ENCODE measurements at places on chromosomes 7 and 10.

GRCh38 chr7:132059141-132059540, 502.7 kb upstream of the PODXL start:
- DNase-seq = no peak

DNA sequence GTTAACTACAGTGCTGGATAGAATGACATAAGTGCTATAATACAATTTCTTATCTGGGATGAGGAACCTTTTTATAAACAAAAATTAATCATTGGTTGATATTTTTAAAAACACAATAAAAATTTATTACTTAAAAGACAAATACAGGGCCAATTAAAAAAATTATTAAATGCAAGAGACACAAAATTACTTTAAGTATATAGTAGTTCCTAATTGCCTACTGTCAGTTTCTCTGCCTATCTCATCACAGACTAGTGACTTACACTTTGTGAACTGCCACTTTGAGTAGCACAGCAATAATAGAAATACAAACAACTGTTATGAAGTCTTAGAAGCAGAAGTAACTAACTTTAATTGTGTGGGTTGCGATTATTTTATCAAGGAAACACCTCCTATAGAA, 8.4 kb downstream of the TES start:
- no peak for DNase-seq

DNA sequence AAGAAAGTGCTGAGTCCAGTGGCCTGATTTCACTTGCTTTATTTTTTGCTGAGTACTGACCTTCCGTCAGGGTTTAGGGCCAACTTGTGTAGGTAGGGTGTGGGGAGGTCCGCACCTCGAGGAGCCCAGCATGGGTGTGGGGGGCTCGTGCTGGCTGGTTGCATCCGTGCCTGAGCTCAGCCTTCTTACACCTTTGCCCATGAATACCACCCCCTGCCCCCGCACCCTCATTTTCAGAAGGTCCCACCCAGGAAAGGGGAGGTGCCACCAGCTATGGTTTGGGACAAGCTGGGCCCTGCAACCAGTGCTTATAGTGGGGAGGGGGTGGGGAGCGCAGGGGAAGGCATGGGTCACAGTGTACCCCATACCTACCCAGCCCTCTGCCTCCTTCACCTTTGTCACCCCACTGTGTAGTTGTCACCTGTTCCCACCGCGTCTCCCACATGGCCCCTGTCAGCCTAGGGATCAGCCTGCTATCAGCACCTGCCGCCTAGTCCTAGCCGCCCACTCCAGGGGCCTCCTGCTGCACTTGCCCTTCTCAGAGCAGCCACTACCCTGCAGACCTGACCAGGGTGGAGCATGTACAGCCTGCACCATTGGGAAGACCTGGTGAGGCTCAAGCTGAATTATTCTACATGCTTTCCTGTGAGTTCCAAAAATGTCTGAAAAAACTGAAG, 146.2 kb upstream of the RET start:
- no peak for DNase-seq

GRCh38 chr10:1449021-1449420, 288.3 kb downstream of the ADARB2 start:
- DNase-seq = no peak

- no peak for DNase-seq
Measured at GRCh38 chr7:142792129-142792528, 21.4 kb downstream of the PRSS2 start.

DNA sequence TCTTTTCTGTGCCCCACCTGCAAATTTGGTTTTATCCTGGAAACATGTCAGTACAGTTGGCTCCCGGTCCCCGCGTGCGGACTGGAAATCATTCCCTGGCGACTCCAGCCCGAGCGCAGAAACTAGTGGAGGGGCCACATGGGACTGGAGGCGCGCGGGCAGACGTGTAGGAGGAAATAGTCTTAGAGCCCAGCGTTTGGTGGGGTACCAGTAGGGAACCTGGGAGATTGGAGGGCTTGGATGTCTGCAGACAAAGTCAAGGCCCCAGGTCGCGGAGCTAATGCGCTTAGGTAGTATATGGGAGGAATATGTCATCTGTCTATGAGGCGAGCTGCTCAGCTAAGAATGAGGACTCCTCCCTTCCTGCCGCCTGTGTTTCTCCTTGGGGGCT, 1.3 kb downstream of the GALNT17 start:
- DNase-seq = no peak

GRCh38 chr7:39539816-39540215, 26.4 kb upstream of the YAE1 start:
- no peak for DNase-seq

All from IMR-90 (cell line).